ENCODE measurements at places on chromosomes 12 and 14.

DNA sequence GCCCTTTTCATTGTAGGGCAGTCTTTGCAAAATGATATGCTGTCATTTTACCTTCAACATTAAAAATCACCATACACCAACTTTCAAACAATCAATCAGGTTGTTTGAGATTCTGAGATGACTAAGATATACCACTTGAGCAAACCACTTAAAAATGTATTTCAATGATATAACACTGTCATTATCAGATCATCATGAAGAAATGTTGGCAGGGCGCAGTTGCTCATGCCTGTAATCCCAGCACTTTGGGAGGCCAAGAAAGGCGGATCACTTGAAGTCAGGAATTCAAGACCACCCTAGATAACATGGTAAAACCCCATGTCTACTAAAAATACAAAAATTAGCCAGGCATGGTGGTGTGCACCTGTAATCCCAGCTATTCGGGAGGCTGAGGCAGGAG is 13.0 kb upstream of the RHOJ start:
- DNase-seq: no peak

GRCh38 chr14:39266525-39266870 is 32.8 kb downstream of the MIA2 start:
- DNase-seq: no peak

DNA sequence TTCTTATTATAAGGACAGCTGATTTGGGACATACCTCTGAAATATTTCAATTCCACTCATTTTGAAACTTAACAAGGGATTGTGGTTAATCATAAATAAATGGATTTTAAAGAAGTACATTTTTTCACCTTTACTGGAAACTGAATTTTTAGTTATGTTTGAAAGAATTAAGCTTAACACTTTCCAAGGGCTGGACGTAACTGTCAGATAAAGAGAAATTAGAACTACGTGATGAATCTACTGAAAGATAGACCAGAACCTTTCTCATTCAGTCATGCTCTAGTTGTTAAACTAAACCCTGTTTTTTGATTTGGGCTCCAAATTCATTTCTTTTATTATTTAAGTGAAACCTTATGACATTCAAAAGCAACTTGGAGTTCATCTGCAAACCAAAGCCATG is 1892.1 kb upstream of the SEL1L start:
- DNase-seq: no peak

DNA sequence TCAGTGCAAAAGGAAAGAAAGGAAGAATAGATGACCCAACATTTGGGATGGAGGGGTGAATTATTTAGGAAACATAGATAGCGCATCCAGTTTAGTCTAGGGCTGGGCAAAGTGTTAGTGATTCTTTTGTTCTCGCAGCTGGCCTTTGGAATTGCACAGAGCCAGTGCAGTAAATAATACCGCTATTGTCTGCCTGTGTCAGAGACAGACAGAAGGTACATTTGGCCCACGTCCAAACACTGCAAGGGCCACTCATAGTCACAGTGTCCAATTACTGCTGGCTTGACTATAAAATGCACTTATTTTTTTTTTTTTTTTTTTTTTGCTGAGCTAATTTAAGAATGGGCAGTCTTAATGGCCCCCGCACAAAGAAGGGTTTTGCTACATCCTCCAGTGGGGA is 638.6 kb downstream of the BCL11B start:
- no peak for DNase-seq
